ENCODE measurements at places on chromosomes 13 and 19.

GRCh38 chr19:807627-808422 lies 10.6 kb downstream of the PTBP1 start:
- DNase-seq = no peak

- DNase-seq = no peak
Observed at GRCh38 chr19:16328824-16329482, 4.3 kb downstream of the KLF2 start.

DNA sequence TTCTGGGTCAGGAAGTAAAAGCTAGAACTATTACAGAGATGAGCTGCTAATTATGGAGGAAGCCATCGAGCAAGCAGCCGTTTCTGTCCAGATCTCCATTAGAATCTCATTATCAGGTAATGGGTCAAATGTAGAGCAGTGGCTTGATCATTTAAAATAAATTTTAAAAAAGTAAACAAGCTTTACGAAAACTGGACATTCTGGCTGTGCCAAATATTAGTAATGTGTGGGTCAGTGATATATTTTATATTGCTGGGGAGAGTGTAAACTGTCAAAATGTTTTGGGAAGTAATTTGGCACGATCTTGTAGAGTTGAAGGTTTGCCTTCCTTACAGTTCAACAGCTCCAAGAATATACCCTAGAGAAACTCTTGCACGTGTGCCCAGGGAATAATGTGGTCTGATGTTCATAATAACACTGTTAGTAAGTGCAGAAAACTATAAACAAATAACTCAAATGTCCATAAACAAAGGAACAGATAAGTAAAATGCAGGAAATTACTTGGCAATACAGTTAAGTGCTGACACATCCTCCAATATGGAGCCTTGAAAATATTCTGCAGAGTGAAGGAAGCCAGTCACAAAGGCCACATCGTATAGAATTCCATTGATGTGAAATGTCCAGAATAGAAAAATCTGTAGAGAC lies 127.2 kb upstream of the UBL3 start:
- no peak for DNase-seq

- DNase-seq = no peak
Observed at GRCh38 chr19:51566489-51567100, 4.5 kb upstream of the ZNF175 start.

DNA sequence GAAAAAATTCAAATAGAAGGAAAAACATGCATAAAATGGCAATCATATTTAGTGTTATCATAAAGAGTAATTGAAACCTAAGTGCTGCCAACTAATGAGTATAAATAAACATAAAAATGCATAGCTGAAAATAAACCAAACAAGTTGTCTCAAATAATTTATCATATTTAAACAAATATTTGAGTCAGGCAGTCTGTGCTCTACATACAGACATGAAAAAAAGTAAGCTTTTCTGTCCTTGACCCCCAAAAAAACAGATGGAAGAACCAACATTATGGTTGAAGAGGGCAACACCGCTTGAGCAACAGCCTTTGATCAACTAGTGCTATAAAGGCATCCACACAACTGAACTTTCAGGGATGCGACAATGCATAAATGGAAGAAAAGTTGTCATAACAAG lies 735.1 kb upstream of the MIR17HG start:
- DNase-seq = no peak

- no peak for DNase-seq
Observed at GRCh38 chr19:42115705-42116104, 16.5 kb downstream of the POU2F2 start.

DNA sequence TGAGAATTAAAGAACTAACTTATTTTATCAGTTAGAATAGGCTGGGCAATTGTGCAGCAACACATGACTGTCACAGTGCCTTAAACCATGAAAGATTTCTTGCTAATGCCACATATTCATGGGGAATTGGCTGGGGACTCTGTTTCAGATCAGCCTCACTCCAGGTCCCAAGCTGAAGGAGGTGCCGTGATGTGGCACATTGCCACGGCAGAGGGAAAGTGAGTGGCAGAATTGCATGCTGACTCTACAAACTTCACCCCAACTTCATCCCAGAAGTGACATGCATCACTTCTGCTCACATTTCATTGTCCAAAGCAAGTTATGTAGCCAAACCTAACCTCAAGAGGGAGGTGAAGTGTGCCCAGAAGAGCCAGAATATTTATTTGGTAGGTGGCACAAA lies 37.8 kb downstream of the OLFM4 start:
- no peak for DNase-seq

- DNase-seq = no peak
Observed at GRCh38 chr13:73433890-73434289, 375.1 kb downstream of the KLF5 start.

GRCh38 chr19:45117167-45117594 lies 24.2 kb downstream of the PPP1R37 start:
- no peak for DNase-seq

DNA sequence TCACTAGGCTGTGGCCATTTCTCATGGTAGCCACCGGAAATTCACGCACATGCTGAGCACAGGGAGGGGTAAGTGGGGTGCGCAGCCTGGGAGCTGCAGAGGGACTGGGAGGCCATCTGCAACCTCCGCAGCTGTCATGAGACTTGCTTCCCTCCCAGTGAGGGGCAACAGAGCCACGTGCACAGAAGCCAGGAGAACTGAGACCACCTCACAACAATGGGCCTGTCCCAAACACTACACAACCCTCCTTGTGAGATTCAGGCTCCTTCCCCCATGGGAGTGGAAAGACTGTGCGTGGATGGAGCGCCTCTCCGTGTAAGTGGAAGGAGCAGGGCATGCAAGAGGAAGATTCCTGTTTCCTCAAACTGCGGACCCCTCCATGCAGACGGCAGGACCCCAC lies 8.8 kb downstream of the C3 start:
- DNase-seq = no peak

DNA sequence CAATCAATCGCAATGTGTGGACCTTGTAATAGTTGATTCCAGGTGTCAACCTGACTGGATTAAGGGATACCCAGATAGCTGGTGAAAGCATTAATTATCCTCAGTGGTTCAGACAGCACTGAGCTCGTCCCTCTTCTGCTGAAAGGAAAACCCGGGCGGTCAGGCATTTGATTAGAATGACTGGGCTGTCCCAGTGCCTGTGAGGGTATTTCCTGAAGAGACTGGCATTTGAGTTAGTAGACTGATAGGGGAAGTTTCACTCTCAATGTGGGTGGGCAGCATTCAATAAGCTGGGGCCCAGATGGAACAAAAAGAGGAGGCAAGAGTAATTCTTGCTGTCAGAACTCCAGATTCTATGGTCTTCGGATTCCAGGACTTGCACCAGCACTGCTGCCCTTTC lies 31.9 kb downstream of the KPNA3 start:
- DNase-seq = no peak

GRCh38 chr13:79679334-79679733 lies 198.4 kb downstream of the NDFIP2 start:
- DNase-seq = peak; percentile 36

GRCh38 chr19:50909240-50910070 lies 1.7 kb downstream of the KLK4 start:
- DNase-seq = peak; percentile 50

DNA sequence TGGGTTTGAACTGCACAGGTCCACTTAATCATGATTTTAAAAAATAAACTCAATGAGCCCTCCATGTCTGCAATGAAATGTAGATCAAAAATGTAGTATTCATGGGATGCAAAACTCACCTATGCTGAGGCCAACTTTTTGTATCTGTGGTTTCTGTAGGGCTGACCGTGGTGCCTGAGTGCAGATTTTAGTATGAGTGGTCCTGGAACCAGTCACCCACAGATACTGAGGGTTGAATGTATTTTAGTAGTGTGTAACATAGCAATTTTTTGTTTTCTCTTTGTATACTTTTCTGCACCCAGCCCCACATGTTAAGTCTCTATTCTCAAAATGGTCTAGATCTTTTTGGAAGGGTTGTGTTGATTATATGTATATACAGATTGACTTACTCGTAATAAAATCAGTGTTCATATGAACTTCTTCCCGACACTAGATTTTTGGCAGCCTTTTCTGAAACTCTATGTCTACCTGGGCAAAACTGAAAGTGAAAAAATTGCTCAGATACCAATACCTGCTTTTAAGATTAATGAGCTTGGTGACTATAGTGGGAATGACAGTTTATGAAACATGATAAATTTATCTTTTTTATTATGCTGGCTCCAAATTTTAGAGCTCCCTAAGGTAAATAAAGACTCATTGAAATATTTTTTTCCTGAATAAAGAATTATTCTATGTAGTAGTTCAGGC lies 51.6 kb downstream of the DNAJC15 start:
- no peak for DNase-seq

DNA sequence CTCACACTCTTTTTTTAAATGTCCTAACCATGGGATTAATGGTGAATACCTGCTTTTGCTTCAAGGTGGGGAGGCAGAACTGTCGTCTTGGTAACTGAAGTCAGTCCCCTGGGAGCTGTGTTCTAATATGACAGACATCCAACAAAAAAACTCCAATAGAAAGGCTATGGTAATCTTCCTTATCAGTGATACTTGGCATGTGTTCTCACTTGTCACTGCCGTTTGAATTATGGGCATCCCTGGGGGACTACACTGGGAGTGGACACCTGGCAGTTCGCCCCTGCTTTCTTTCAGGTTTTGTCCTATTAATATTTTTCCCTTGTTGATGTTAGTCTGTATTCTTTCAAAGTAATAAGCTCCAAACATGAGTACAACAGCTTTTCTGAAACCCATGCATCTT lies 252.6 kb downstream of the SLITRK5 start:
- DNase-seq = no peak

GRCh38 chr13:26706381-26706780 lies 54.2 kb downstream of the GPR12 start:
- no peak for DNase-seq

- DNase-seq = peak; percentile 93
Observed at GRCh38 chr19:47225746-47226425, 5.1 kb downstream of the BBC3 start.

DNA sequence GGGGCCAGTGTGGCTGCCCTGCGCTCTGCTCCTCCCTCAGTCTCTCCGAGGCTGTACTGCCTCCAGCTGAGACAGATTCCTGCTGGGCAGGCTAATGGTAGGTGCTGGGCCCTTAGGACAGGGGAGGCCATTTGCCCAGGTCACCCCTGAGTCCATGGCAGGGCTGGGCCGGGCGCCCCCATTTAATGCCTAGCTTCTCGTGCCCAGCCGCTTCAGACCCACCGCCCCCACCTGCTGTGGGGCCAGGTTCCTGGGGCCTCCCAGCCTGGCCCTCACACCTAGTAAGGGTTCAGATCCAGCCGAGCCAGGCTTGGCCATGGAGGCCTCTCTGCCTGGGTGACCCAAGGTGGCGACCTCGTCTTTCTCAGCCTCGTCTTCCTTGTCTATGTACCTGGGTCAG lies 17.8 kb downstream of the PIAS4 start:
- DNase-seq = no peak

DNA sequence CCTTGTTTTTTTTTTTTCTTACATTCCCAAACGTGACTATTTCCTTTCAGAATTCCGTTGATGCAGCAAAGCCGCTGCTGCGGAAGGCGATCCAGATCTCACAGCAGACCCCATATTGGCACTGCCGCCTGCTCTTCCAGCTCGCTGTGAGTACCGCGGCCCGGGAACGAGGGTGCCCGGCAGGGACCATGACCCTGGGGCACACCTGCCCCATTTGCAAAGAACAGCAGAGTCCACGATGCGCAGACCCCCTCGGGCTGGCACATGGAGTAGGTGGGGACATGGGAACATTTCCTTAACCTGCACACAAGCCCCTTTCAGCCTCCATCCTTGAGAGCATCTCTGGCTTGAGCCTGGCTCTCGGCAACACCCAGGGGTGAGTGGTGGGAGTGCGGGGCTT lies 16.5 kb downstream of the MAU2 start:
- DNase-seq = no peak

DNA sequence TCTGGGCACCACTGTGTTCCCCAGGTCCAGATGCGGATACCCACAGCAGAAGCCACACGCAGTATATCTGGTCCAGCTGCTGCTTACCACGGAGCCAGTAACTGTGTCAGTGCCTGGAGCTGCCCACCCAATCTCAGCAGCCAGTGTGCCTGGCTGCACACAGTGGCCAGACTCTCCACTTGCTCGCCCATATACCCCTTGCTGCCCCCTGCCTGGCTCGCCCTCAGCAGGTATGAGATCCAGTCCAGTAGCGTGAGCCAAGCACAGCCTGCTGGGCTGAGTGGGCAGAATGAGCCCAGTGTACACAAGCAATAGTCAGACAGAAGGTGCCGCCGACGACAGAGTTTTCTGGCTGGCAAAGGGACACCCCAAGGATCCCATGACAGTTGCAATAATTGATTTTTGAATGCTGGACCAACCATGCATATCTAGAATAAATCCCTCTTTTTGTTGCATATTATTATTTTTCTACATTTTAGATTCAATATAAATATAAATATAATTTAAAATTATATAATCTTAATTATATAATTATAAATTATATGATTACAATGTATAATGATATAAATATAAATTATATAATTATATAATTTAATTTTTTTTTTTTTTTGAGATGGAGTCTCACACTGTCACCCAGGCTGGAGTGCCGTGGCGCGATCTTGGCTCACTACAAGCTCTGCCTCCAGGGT lies 918.8 kb upstream of the MIR17HG start:
- DNase-seq = no peak

DNA sequence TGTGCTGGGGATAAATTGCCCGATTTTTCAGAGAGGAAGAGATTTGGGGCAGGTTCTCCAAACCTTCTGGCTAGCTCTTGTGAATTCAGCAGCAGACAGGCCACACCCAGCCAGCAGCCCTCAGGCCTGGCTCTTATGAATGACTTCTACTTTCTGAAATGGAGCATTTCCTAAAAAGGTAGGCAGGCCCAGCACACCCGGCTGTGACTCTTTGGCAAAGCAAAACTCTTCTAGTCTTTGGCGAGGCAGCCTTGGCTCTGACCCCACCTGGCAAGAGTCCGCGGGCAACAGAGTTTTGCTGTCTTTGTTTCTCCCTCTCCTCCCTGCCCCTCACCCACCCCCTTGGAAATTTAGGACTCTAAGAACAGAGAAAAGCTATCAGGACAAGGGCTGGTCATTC lies 221.2 kb downstream of the ZNF536 start:
- peak; percentile 16 for DNase-seq

DNA sequence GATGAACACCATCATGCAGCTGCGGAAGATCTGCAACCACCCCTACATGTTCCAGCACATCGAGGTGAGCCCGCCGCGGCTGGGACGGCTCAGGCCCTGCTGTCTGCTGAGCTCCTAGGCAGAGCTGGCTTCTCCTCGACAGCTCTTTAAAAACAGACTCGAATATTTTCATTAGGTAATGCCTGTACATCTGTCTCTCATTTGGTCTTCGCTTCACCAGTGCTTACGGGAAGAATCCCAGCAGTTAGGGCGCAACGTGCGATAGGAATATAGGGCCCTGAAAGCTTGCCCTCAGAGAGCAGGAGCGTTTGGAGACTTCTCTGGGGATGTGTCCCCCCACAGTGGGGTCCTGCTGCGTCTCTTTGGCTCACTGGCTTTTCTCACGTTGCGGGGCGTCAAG lies 63.8 kb upstream of the LDLR start:
- DNase-seq = no peak
